ENCODE measurements at places on chromosomes 13 and 19.

GRCh38 chr13:79898996-79899395 lies 418.0 kb downstream of the NDFIP2 start:
- DNase-seq = no peak

GRCh38 chr13:31441800-31442510 lies 242.2 kb downstream of the B3GLCT start:
- no peak for DNase-seq

- DNase-seq = no peak
Measured at GRCh38 chr13:44331912-44332851, 41.4 kb upstream of the SERP2 start.

- DNase-seq = no peak
Measured at GRCh38 chr19:15115080-15115479, 7.9 kb downstream of the SYDE1 start.

DNA sequence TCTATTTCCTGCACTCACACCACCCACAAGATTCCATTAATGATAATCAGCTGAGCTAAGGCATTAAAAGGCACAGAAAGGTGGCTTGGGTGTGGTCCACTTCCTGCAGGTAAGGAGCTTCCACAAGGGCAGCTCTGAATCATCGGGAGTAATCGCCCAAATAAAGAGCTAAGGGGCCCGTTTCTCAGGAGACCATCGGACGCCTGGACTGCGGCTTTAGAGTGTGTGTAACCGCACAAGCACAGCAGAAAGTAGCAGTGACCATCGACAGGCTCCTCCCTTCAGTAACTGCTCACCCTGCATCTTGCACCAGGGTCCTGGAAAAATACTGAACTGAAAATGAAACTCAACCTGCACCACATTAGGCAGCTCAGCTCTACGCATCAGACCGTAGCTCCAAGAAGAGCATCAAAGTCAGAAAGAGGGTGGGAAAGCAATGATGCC lies 6.0 kb downstream of the STK24 start:
- DNase-seq = peak; percentile 22

GRCh38 chr13:30453727-30454126 lies 12.0 kb downstream of the HMGB1 start:
- no peak for DNase-seq

- DNase-seq = no peak
Measured at GRCh38 chr19:31962561-31962996, 382.8 kb upstream of the ZNF507 start.

GRCh38 chr19:41226053-41226873 lies 7.2 kb downstream of the AXL start:
- no peak for DNase-seq
